IMR-90 (cell line): ENCODE measurements at places on chromosomes 3 and 15.

- DNase-seq: no peak
- no peak overlapping the region for H3K4me3 ChIP-seq
- peaks cover 13% of the 10 kb centered on the region; the same call in 1 of the 2 replicates for H3K4me1 ChIP-seq
These were observed 60.9 kb upstream of the SPATA12 start for GRCh38 chr3:56999547-56999946.

GRCh38 chr3:43001094-43001553 lies 22.0 kb downstream of the GASK1A start:
- no peak overlapping the region for H3K4me3 ChIP-seq
- DNase-seq: peak; percentile 85
- peak overlapping the region; percentile 67; the same call in 1 of the 2 replicates for H3K27ac ChIP-seq
- H3K36me3 ChIP-seq: no peaks in the 10 kb centered on the region
- no peaks in the 10 kb centered on the region; the same call in 1 of the 2 replicates for H3K27me3 ChIP-seq

GRCh38 chr3:19822805-19823204 lies 111.2 kb downstream of the EFHB start:
- H3K4me3 ChIP-seq: no peak overlapping the region
- no peaks in the 10 kb centered on the region for H3K27me3 ChIP-seq
- no peaks in the 10 kb centered on the region for H3K4me1 ChIP-seq
- DNase-seq: no peak
- no peak overlapping the region for H3K27ac ChIP-seq
- no peaks in the 10 kb centered on the region for H3K36me3 ChIP-seq

GRCh38 chr3:134432236-134432635 lies 53.5 kb downstream of the ANAPC13 start:
- H3K36me3 ChIP-seq: no peaks in the 10 kb centered on the region
- no peak for DNase-seq
- no peaks in the 10 kb centered on the region for H3K27me3 ChIP-seq
- H3K4me3 ChIP-seq: no peak overlapping the region
- no peak overlapping the region for H3K27ac ChIP-seq
- peaks cover 14% of the 10 kb centered on the region for H3K4me1 ChIP-seq

GRCh38 chr3:16298891-16299290 lies 33.9 kb downstream of the OXNAD1 start:
- no peaks in the 10 kb centered on the region for H3K27me3 ChIP-seq
- DNase-seq: no peak
- peaks cover 6% of the 10 kb centered on the region; the same call in 1 of the 2 replicates for H3K36me3 ChIP-seq

GRCh38 chr3:104750581-104750980 lies 616.1 kb upstream of the ALCAM start:
- H3K27ac ChIP-seq: no peak overlapping the region
- H3K4me1 ChIP-seq: no peaks in the 10 kb centered on the region
- H3K36me3 ChIP-seq: no peaks in the 10 kb centered on the region
- no peak overlapping the region for H3K4me3 ChIP-seq
- H3K27me3 ChIP-seq: no peaks in the 10 kb centered on the region

DNA sequence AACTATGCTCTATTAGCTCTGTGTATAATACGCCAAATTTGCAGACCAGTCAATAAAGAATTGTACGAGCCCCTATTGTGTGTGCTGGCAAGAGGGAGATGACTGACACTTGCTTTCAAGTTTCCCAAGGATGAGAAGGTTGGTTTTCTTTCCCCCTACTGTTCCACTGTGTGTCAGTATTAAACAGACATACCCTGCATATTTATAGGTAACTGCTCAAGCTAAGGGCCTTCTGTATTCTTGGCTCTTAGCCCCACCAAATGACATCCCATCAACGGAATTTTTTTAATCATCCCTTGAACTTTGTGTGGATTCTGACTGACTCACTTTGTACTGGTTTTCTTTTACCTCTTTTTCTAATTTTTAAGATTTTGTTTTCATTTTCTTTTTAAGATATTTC lies 60.6 kb upstream of the GYG1 start:
- H3K27ac ChIP-seq: no peak overlapping the region
- no peaks in the 10 kb centered on the region for H3K4me1 ChIP-seq
- H3K36me3 ChIP-seq: no peaks in the 10 kb centered on the region
- peak; percentile 80 for DNase-seq
- H3K4me3 ChIP-seq: no peak overlapping the region
- H3K27me3 ChIP-seq: no peaks in the 10 kb centered on the region

GRCh38 chr15:58665672-58666071 lies 83.8 kb downstream of the ADAM10 start:
- no peaks in the 10 kb centered on the region for H3K27me3 ChIP-seq
- no peak for DNase-seq
- peaks cover 8% of the 10 kb centered on the region for H3K36me3 ChIP-seq
- H3K4me3 ChIP-seq: no peak overlapping the region
- peaks cover 5% of the 10 kb centered on the region for H3K4me1 ChIP-seq

DNA sequence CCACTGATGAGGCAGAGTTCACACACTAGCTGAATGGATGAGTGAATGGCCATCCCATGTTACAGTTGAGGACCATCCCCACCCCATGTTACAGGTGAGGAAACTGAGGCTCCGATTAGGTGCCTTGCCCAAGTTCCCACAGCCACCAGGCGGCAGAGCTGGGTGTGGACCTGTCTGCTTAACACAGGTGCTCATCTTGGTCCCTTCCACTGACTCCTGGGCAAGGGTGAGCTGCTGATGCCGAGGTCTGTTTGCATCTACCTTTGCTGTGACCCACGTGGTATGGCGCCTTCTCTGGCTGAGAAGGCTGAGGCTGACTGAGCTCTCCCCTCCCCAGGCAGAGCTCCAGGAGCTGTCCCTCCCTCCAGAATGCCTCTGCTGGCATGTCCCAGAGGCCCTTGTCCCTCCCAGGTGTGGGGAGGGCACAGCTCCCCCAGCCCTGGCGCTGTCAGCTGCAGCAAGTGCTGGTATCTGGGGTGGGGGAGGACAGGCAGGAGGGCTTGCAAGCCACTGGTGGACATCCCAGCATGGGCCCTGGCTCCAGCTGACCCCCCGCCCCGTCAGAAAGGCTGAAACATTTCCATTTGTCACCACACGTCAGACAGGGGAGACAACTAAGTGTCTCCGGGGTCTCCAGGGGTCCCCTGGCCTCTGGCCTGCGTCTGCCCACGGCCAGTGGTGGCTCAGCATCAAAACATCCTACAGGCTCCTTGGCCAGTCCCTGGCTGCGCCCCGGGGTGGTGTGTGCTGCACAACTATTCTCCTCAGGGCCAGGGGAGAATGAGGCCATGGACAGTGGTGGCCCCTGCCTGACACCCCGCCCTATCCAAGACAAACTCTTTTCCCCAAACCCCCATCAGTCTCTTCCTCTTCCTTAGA lies 105.4 kb downstream of the ADCY5 start:
- no peaks in the 10 kb centered on the region for H3K36me3 ChIP-seq
- H3K27me3 ChIP-seq: peaks cover 55% of the 10 kb centered on the region
- no peaks in the 10 kb centered on the region; the same call in 1 of the 2 replicates for H3K4me1 ChIP-seq
- H3K4me3 ChIP-seq: no peak overlapping the region
- H3K27ac ChIP-seq: no peak overlapping the region

GRCh38 chr15:84878504-84878903 lies 6.0 kb upstream of the SLC28A1 start:
- peak; percentile 44 for DNase-seq
- H3K27ac ChIP-seq: no peak overlapping the region
- H3K4me1 ChIP-seq: no peaks in the 10 kb centered on the region
- no peaks in the 10 kb centered on the region for H3K36me3 ChIP-seq
- peaks cover 19% of the 10 kb centered on the region for H3K27me3 ChIP-seq

GRCh38 chr3:141454906-141455602 lies 31.8 kb upstream of the RASA2 start:
- no peaks in the 10 kb centered on the region for H3K27me3 ChIP-seq
- peak overlapping the region; percentile 71; the same call in 1 of the 2 replicates for H3K27ac ChIP-seq
- peaks cover 22% of the 10 kb centered on the region for H3K4me1 ChIP-seq

GRCh38 chr3:78689378-78689777 lies 1078.4 kb downstream of the ROBO1 start:
- no peak overlapping the region for H3K27ac ChIP-seq
- H3K4me3 ChIP-seq: no peak overlapping the region
- H3K27me3 ChIP-seq: no peaks in the 10 kb centered on the region
- H3K4me1 ChIP-seq: peaks cover 2% of the 10 kb centered on the region; the same call in 1 of the 2 replicates

- H3K27ac ChIP-seq: peak overlapping the region; percentile 9; the same call in 1 of the 2 replicates
- no peaks in the 10 kb centered on the region for H3K36me3 ChIP-seq
- H3K27me3 ChIP-seq: no peaks in the 10 kb centered on the region
- peak; percentile 56 for DNase-seq
- H3K4me3 ChIP-seq: no peak overlapping the region
These were observed 665.5 kb upstream of the NAALADL2 start for GRCh38 chr3:174193604-174194003.

DNA sequence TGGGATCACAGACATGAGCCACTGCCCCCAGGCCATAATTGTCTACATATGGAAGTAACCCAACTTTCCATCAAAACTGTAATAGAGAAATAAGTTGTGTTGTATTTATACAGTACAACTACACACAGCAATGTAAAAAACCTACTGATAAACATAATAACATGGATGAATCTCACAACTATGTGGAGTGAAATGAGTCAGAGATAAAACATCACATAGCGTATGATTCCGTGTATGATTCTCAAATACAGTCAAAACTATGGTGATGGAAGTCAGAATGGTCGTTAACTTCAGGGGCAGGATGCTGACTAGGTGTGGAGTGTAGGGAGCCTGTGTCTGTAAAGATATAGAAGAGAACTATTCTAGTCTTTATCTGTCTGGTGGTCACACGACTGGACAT lies 332.7 kb upstream of the SLCO3A1 start:
- H3K27me3 ChIP-seq: no peaks in the 10 kb centered on the region
- H3K36me3 ChIP-seq: no peaks in the 10 kb centered on the region
- no peak overlapping the region for H3K4me3 ChIP-seq
- H3K4me1 ChIP-seq: peaks cover 9% of the 10 kb centered on the region
- no peak overlapping the region for H3K27ac ChIP-seq
- DNase-seq: peak; percentile 86

GRCh38 chr15:65087411-65087810 lies 10.9 kb downstream of the KBTBD13 start:
- no peak overlapping the region for H3K4me3 ChIP-seq
- H3K27me3 ChIP-seq: peaks cover 28% of the 10 kb centered on the region
- H3K27ac ChIP-seq: no peak overlapping the region

DNA sequence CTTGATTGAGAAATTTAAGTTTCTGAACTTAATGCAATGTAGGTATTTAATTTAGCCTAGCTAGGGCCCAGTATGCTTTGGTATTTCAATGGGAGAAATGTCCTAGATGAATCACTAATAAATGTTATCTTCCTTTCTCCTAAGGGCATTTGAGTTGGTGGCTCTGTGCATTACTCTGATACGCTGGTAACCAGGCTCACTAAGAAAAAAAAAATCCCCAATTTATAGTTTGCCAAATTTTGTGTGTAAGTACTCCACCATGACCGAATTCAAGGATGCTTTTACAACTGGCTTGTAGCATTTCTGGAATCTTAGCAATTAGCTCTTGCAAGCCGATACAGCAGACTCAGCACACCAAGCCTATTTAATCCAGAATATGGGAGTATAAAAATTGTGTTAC lies 94.6 kb upstream of the LPP start:
- no peak overlapping the region for H3K4me3 ChIP-seq
- DNase-seq: no peak
- peaks cover 7% of the 10 kb centered on the region; the same call in 1 of the 2 replicates for H3K4me1 ChIP-seq
- no peaks in the 10 kb centered on the region; the same call in 1 of the 2 replicates for H3K36me3 ChIP-seq
- H3K27me3 ChIP-seq: no peaks in the 10 kb centered on the region
- no peak overlapping the region for H3K27ac ChIP-seq

DNA sequence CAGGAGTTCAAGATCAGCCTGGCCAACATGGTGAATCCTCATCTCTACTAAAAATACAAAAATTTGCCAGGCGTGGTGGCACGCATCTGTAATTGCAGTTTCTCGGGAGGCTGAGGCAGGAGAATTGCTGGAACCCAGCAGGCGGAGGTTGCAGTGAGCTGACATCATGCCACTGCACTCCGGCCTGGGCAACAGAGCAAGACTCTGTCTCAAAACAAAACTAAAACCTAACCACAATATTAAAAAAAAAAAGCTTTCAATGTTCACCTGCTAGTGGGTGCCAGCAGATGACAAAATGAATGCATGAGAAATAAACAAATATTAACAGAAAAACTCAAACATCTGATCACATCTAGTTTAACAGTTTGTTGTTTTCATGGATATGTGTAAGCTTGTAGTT lies 9.0 kb downstream of the SLC24A1 start:
- H3K4me3 ChIP-seq: no peak overlapping the region
- no peaks in the 10 kb centered on the region for H3K27me3 ChIP-seq
- H3K27ac ChIP-seq: no peak overlapping the region
- no peak for DNase-seq
- peaks cover 9% of the 10 kb centered on the region for H3K4me1 ChIP-seq

GRCh38 chr3:34077417-34078195 lies 279.2 kb downstream of the PDCD6IP start:
- H3K27me3 ChIP-seq: no peaks in the 10 kb centered on the region; the same call in 1 of the 2 replicates
- no peak overlapping the region for H3K27ac ChIP-seq

- H3K27ac ChIP-seq: no peak overlapping the region
- H3K36me3 ChIP-seq: no peaks in the 10 kb centered on the region
- DNase-seq: no peak
- H3K4me1 ChIP-seq: peaks cover 8% of the 10 kb centered on the region
- no peaks in the 10 kb centered on the region for H3K27me3 ChIP-seq
- no peak overlapping the region for H3K4me3 ChIP-seq
These were observed 44.1 kb upstream of the WWTR1 start for GRCh38 chr3:149701977-149702350.

DNA sequence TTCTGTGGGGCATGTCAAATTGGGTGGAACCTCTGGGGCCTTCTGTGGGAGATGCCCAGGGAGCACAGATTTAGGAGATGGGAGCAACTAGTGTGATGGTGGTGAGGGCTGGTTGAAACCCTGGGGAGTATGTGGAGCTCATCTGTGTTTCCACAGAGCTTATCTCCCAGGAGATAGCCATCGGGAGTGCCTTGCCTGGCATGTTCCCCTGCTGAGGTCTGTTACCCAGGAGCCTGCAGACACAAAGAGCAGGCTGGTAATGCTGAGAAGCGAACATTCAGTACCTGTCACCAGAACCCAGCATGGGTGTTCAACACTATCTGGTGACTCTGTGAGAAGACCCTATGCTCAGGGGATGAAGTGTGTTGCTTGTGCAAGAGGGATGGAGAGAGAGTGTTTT lies 85.0 kb downstream of the CLSTN2 start:
- H3K4me1 ChIP-seq: no peaks in the 10 kb centered on the region
- H3K4me3 ChIP-seq: no peak overlapping the region
- H3K27ac ChIP-seq: no peak overlapping the region
- H3K27me3 ChIP-seq: no peaks in the 10 kb centered on the region

DNA sequence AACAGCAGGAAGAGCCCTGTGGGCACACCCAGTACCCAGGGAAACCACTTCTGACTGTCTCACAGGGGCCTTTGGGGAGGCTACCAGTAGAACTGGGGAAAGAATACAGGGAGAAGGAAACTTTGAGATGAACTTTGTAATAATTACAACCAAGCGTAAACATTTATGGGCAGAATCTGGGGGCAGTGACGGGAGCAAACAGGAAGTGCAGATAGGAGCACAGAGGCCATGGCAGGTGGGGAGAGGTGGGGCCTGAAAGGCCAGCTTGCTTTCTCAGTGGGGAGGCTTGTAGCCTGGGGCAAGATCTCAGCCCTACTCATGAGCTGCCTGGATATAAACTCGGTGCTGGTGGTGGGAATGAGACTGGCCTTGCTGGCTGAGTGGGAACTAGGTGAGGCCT lies 209.8 kb downstream of the PLCH1 start:
- H3K27ac ChIP-seq: no peak overlapping the region
- DNase-seq: no peak

GRCh38 chr15:58440922-58441321 lies 9.1 kb downstream of the LIPC start:
- peak overlapping the region; percentile 53; the same call in 1 of the 2 replicates for H3K27ac ChIP-seq
- no peak for DNase-seq
- H3K27me3 ChIP-seq: no peaks in the 10 kb centered on the region
- peaks cover 24% of the 10 kb centered on the region for H3K4me1 ChIP-seq

GRCh38 chr3:5136919-5137429 lies 14.9 kb downstream of the ARL8B start:
- H3K27ac ChIP-seq: no peak overlapping the region
- H3K4me1 ChIP-seq: peaks cover 8% of the 10 kb centered on the region; the same call in 1 of the 2 replicates
- H3K27me3 ChIP-seq: no peaks in the 10 kb centered on the region
- H3K4me3 ChIP-seq: no peak overlapping the region

- no peak for DNase-seq
- no peaks in the 10 kb centered on the region for H3K36me3 ChIP-seq
- no peak overlapping the region for H3K27ac ChIP-seq
- no peak overlapping the region for H3K4me3 ChIP-seq
These were observed 170.8 kb downstream of the IGSF11 start for GRCh38 chr3:118863731-118864322.
